ENCODE measurements at places on chromosomes 12 and 14. TPM values are rescaled to one million over a fixed set of nuclear protein-coding genes. Genes with fewer than 3 reads are reported as not detected.
A peak's percentile ranks its signal among the peaks of the same experiment; 100 is the strongest.

The TUNAR gene
- total RNA-seq = not detected

The PLEKHD1 gene
- 1.2 TPM for total RNA-seq

The AQP2 gene
- total RNA-seq = not detected

The KRT4 gene
- 0.34 TPM for total RNA-seq

The AKAP6 gene
- 4.2 TPM for total RNA-seq

The KRT77 gene
- 359 TPM for total RNA-seq

DNA sequence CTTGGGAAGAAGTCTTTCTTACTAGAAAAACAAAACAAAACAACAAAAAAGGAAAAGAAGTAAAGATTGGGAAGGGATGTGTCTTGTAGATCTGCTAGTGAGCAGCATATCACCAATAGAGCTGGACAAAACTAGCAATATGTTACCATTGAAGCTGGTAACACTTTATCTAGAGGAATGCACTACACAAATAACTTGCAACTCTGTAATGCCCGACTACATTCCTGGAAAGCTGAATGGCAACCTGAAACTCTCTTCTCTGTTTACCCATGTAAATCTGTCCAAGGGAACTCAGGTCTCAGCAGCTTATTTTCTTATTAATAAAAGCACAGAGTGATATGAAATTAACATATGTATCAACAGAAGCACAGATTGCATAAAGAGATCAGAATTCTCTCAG lies 624.4 kb downstream of the KCNH5 start:
- no peak overlapping the region for H3K4me3 ChIP-seq
- DNase-seq = no peak
- H3K36me3 ChIP-seq = no peaks in the 10 kb centered on the region
- no peaks in the 10 kb centered on the region for H3K27me3 ChIP-seq

DNA sequence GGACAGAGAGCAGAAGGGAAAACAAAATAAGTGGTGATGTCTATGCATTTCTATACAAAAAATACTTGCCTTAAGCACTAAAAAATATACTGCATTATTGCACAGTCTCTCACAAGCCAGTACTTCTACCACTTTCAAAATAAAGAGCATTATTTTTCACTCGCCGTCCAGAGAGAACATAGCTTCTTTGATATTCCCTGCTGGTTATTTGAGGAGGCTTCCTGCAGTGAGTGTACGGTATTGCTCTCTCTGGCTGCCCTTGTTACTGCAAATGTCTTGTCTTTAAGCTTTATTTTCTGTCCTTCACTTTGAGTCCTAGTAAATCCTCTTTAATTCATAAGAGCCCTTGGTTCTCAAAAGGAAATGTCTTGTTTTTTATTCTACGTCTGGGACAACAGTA lies 81.1 kb downstream of the EML1 start:
- no peak overlapping the region for H3K27ac ChIP-seq
- H3K4me1 ChIP-seq = peaks cover 13% of the 10 kb centered on the region
- H3K4me3 ChIP-seq = no peak overlapping the region
- DNase-seq = no peak
- H3K36me3 ChIP-seq = no peaks in the 10 kb centered on the region
- no peaks in the 10 kb centered on the region for H3K27me3 ChIP-seq

- H3K27me3 ChIP-seq = no peaks in the 10 kb centered on the region
- no peaks in the 10 kb centered on the region for H3K4me1 ChIP-seq
- no peak overlapping the region for H3K4me3 ChIP-seq
- peaks cover 52% of the 10 kb centered on the region for H3K36me3 ChIP-seq
- no peak for DNase-seq
- H3K27ac ChIP-seq = no peak overlapping the region
Observed at GRCh38 chr14:30603402-30603801, 18.7 kb upstream of the SCFD1 start.

DNA sequence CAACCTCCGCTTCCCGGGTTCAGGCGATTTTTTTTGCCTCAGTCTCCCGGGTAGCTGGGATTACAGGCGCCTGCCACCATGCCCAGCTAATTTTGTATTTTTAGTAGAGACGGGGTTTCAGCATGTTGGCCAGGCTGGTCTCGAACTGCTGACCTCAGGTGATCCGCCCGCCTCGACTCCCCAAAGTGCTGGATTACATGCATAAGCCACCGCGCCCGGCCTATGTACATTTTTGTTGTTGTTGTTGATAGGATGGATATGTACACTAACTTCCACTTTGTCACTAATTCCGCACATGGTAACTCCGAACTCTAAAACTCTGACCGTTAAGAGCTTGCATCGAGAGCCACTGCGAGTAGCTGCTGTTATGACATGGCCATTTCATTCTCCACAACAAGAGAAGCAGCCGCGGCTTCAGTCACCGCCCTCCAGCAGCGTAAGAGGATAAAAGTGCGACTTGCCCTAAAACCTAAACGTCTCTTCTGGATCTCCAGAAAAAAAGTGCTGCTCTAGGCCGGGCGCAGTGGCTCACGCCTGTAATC lies 742 bp upstream of the MARS1 start:
- DNase-seq = no peak
- H3K4me3 ChIP-seq = peak overlapping the region; percentile 80
- no peaks in the 10 kb centered on the region for H3K27me3 ChIP-seq
- peaks cover 29% of the 10 kb centered on the region for H3K36me3 ChIP-seq
- peaks cover 17% of the 10 kb centered on the region for H3K4me1 ChIP-seq
- H3K27ac ChIP-seq = no peak overlapping the region

GRCh38 chr12:11797317-11797913 lies 147.9 kb downstream of the ETV6 start:
- no peaks in the 10 kb centered on the region for H3K36me3 ChIP-seq
- peaks cover 36% of the 10 kb centered on the region for H3K4me1 ChIP-seq
- H3K4me3 ChIP-seq = no peak overlapping the region
- H3K27ac ChIP-seq = peak overlapping the region; percentile 8

GRCh38 chr14:70908935-70909641 lies 1.8 kb downstream of the PCNX1 start:
- peaks cover 48% of the 10 kb centered on the region for H3K4me1 ChIP-seq
- H3K4me3 ChIP-seq = peak overlapping the region; percentile 100
- H3K36me3 ChIP-seq = no peaks in the 10 kb centered on the region
- H3K27me3 ChIP-seq = no peaks in the 10 kb centered on the region
- H3K27ac ChIP-seq = peak overlapping the region; percentile 96

GRCh38 chr14:68235011-68235410 lies 415.4 kb downstream of the RAD51B start:
- H3K36me3 ChIP-seq = no peaks in the 10 kb centered on the region
- H3K4me1 ChIP-seq = peaks cover 55% of the 10 kb centered on the region
- no peak overlapping the region for H3K27ac ChIP-seq
- DNase-seq = no peak
- H3K4me3 ChIP-seq = no peak overlapping the region

Data from suprapubic skin (tissue), 4 donors.